ENCODE measurements at places on chromosomes 6 and 20.

DNA sequence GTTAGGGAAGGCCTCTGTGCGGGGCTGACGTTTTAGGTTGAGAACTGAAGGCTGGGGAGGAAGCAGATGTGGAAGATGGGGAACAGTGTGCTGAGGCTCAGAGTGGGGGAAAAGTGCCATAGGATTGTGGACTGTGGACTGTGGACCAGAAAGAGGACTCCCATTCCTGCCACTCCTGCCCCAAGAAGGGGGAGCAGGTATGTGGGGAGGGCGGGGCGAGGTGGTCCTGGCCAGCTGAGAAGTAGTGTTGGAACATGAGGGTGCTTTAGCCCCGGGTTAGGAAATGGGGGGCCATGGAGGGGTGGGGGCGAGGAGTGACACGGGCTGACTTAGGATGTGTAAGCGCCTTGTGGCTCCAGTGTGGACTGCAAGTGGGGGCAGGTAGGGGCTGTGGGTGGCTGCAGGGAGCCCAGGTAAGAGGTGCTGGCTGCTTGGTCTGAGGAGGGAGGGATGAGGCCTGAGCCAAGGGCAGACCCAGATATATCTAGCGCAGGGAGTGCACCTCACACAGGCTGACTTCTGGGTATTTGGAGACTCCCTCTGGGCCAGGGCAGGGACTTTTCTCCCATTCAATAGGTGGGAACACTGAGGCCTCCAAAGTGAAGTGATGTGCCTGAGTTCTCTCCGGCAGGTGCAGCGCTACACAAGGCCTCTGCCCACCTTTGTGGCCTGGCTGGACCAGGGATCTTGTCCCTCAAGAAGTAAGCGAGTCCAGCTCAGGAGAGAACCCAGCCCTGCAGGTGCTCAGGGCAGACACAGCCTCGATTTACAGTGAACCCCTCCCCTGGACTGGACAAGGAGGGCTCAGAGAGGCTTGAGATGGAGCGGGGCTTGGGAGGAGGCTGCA lies 76.6 kb upstream of the TOX2 start:
- no peak for DNase-seq

DNA sequence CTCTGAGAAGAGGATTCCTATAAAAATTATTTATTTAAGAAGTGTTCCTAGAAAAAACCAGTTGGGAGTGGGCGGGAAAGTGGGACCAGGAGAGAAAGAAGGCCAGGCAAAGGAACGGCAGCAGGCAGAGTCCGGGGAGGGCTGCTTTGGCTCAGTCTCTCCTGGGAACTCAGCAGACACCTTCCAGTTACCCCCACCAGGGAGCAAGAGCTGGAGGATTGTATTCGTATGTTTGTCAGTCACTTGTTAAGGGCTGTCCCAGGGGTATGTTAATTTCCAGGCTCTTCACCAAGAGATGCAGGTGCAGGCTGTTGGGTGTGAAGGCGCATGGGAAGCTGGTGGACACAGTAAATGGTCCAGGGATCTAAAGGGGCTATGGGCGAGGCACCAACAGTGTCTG lies 53.0 kb upstream of the CHD6 start:
- no peak for DNase-seq

DNA sequence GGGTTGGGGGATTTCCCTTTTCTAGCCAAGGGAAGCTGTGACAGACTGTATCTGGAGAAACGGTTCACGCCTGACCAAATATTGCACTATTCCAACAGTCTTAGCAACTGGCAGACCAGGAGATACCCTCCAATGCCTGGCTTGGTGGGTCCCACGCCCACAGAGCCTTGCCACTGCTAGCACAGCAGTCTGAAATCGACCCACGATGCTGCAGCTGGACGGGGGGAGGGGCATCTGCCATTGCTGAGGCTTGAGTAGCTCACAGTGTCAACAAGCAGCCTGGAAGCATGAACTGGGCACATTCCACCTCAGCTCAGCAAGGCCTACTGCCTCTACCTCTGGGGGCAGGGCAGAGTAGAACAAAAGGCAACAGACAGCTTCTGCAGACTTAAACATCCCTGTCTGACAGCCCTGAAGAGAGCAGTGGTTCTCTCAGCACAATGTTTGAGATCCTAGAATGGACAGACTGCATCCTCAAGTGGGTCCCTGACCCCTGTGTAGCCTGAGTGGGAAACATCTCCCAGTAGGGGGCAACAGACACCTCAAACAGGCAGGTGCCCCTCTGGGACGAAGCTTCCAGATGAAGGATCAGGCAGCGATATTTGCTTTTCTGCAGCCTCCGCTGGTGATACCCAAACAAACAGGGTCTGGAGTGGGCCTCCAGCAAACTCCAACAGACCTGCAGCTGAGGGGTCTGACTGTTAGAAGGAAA lies 89.9 kb upstream of the ECI2 start:
- DNase-seq, result no peak

GRCh38 chr20:24045621-24046318 lies 57.2 kb upstream of the GGTLC1 start:
- DNase-seq, result no peak

DNA sequence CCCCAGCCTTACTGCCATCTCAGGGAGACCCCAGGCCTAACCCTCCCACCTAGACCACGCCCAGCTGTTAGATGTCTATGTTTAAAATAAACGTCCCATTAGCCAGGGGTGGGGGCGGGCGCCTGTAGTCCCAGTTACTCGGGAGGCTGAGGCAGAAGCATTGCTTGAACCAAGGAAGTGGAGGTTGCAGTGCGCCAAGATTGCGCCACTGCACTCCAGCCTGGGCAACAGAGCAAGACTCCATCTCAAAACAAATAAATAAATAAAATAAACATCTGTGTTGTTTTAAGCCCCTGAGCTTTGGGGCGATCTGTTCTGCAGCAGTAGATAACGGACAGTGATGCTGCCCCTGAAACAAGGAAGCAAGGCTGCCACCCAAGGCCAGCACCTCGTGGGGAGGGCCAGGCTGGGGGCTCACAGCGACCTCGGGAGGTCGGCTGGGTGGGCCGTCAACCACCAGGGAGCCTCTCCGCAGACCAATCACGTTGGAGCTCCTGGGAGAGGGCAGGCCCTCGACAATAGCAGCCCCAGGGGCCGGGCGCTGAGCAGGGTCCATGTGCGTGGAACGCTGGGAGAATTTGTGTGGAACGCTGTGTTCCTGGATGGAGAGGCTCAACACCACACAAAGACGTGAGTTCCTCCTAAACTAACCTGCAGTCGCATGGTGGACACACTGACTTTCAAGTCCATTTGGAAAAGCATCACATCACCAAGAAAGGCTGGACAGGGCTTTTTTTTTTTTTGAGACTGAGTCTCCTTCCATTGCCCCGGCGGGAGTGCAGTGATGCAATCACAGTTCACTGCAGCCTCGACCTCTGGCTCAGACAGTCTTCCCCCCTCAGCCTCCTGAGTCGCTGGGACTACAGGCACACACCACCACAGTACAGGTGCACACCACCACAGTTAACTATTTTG lies 1.0 kb upstream of the HELZ2 start:
- DNase-seq, result no peak

- DNase-seq, result no peak
These were observed 16.0 kb downstream of the TM9SF4 start for GRCh38 chr20:32125506-32125905.

DNA sequence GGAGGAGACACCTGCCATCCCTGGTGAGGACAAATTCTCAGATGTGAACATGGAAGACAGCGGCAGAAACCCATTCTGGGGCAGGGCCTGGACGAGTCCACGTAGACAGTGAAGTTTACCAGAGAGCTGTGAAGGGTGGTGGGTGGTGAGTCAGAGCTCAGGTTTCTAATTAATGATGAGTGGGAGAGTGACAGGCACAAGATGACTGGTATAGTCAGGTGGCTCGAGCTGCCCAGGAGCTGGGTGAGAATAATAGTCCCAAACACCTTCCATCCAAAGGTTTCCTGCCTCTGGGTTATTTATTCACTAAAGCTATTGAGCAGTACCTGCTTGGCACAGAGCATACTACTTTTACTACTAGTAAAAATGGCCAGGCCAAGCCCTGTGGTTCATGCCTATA lies 6.0 kb downstream of the TLDC2 start:
- DNase-seq, result no peak

DNA sequence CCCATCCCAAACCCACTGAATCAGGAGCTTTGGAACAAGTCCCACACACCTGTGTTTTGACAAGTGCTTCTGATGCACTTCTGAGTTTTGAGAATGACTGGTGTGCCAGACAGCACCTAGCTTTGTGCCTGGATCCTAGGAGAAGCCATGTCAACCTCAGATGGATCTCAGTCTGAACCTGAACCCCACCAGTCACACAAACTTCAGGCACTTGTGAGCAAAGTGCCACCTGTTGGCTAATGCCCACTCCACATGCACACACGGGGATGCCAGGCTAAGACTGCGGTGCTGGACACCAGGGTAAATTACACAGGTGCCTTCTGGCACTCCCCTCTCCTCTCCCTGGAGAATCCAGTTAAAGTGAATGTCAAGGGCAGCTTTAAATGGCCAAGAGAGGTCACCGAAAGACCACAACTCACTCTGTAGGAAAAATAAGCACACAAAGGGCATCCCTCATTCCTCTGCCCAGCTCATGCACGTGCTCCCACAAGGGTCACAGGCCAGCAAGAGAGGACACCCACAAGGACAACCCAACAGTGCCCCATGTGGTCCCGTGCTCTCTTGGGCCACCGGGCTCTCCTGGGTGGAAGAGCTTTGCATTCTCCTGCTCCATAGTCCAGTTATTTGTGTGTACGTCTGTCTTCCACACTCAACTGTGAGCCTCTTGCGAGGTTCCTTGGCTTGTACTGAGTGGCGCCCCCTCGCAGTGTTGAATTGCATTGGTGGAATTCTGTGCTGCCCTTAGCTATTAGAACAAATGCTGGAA lies 45.6 kb downstream of the TAF8 start:
- no peak for DNase-seq

GRCh38 chr6:70222439-70222749 lies 80.5 kb downstream of the COL9A1 start:
- no peak for DNase-seq

- no peak for DNase-seq
These were observed 85.4 kb downstream of the PLCG1 start for GRCh38 chr20:41222703-41223102.

DNA sequence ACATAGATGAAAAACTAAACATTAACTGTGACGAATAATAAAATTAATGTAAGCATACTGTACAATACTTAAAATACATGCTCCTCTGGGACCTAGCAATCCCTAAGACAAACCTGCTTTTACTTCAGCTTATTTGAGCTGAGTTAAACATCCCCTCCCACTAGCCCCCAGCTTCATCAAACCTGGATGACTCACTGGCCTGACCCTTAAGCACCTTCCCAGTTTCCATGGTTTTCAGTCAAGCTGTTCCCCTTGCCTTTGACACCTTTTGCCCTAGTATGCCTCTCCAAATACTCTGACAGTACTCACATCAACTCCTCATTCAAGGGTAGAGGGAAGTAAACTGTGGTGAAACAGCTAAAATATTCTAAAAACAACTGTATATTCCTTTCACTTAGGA lies 4.2 kb downstream of the ELOVL4 start:
- no peak for DNase-seq

GRCh38 chr6:144753023-144753705 lies 468.0 kb downstream of the UTRN start:
- DNase-seq, result no peak

DNA sequence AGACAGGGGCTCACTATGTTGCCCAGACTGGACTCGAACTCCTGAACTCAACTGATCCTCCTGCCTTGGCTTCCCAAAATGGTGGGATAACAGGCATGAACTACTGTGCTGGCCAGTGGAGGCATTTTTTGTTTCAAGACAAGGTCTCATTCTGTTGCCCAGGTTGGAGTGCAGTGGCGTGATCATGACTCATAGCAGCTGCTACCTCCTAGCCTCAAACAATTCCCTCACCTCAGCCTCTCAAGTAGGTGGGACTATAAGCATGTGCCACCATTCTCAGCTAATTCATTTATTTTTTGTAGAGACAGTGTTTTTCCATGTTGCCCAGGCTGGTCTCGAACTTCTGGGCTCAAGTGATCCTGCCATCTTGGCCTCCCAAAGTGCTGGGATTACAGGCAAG lies 17.2 kb downstream of the ENPP3 start:
- DNase-seq, result no peak

DNA sequence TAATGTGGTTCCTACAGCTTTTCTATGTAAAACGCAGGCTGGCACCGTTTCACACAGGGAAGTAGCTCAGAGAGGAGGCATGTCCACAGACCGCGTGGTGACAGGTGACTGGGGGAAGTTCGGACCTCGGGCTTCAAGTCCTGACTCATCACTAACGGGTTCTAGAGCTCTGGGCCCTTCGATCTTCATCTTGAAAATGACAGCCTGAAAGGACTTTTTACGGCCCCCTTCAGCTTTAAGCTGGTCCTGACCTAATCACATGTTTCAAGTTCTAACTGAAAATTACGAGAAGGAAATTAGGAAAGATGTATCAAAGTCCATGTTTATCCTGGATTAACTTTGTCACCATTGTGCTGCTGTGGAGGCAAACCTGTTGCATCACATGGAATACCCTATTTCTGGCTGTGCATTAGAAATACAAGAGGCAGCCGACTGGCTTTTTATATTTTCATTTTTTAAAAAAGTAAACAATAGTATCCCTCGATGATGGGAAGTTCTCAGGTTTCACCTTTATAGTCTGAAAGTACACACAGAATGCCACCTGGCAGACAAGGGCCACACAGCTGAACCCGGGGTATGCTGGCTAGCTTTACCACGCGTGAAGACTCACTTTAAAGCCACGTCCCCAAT lies 2.0 kb downstream of the MAN1A1 start:
- DNase-seq, result no peak

- no peak for DNase-seq
These were observed 197.7 kb downstream of the BCAS1 start for GRCh38 chr20:53872561-53873229.

- DNase-seq, result no peak
These were observed 165.7 kb downstream of the FOXC1 start for GRCh38 chr6:1775441-1775840.

DNA sequence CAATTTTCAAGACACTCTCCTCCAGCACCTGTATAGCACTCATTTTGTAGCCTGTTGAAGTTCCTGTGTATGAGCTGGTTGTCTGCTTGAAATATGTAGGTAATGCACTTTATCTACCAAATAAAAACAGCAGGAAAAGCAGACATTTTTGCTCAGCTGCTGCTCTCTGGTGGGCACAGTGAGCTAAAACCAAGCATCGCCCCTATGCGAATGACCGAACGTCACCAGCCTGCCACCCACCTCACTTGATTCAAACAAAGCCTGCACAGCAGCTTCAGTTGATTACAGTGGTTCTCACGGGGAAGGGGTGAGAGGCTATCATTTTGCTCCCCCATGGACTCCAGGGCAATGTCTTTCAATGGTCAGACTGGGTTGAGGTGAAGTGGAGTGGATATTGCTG lies 185.7 kb downstream of the SASH1 start:
- no peak for DNase-seq

DNA sequence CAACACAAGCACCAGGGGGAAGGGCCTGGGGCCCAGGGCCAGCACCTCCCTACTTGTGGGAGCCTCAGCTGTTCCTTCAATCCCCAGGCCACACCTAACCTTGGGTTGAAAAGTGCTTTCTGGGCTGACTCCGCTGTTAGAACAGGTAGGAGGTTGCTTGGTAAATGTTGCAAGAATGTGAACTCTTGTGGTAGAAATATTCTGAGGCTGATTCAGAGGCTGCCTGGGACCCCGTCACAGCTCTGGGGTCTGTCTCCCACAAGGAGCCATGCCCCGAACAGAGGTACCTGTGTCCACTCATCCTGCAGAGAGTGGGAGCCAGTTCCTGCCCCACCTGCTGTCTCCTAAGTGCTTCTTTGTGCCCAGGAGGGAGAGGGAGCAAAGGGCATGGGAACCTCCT lies 14.4 kb upstream of the MAS1L start:
- no peak for DNase-seq

All from CD4-positive, alpha-beta T cell (primary cell).